Inflammatory macrophage treated with lipopolysaccharide for 4 hours (primary cell): ENCODE measurements at places on chromosomes 13 and 19.

DNA sequence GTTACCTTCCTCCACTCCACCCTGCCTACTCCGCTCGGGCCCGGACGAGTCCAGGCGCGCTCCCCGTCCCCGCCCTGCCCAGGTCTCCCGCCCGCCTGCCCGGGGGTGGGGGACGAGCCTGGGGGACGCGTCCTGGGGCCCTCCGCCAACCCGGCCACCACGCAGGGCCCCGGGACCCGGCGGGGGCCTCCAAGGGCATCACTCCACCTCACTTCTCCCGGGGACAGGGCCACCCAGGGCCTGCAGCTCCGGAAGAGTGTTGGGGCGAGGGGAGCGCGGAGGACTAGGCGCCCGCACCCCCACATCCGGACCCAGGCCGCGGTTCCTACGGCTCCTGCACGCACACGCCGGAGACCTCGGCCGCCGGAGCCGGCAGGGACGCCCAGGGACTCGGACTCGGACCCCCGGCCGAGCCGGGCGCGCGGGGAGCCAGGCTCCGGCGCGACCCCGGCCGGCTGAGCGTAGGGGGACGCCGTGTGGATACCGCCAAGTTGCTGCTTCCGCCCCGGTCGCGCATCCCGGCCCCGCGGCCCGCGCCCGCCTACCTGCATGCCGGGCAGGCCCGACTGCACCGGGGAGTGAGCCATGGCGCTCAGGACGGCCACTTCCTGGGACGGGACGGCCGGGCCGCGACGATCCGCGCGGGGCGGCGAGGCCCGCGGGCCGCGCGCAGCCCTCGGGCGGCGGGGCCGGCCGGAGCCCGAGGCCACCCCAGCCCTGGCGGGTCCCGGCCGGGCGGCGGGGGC is 534 bp downstream of the STK24 start:
- DNase-seq: peak; percentile 44

- peak; percentile 91 for DNase-seq
These were observed 49.0 kb upstream of the FRY start for GRCh38 chr13:31982540-31982939.

DNA sequence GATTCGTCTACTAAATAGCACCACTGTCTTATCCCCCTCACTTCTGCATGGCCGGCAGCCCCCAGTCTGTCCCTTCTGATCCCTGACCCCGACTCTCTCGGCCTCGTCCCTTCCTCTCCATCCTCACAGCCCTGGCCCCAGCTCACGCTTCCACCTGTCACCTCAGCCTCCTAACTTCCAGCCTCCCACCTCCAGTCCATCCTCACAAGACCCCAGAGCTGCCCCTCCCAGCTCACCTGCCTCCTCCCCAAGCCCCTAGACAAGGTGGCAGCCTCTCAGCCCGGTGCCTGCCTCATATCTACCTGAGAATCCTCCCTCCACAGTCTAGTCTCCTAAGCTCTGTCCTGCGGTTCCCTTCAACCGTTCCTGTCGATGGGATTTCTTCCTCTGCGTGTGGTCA is 10.0 kb downstream of the KCNC3 start:
- no peak for DNase-seq

- DNase-seq: peak; percentile 83
These were observed 4.2 kb downstream of the FNDC3A start for GRCh38 chr13:48979892-48980291.

DNA sequence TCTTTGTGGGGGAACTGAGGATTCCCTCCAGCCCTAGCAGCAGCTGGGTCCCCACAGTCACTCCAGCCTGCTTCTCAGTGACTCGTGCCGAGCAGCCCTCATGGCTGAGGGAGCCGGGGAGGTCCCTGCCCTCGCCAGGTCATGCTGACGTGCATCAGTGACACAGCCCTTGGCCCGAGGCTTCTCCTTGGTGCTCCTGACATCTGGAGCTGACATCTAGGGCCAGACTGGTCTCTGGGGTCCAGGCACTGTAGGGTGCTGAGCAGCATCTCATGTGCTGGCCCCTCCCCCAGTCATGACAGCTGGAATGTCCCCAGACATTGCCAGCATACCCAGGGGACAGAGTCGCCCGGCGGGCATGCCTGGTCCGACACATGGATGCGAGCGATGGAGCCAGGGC is 14.4 kb downstream of the COMP start:
- no peak for DNase-seq

GRCh38 chr19:46429999-46430398 is 1.3 kb upstream of the PNMA8C start:
- no peak for DNase-seq

GRCh38 chr19:13033244-13033643 is 38.0 kb downstream of the NFIX start:
- no peak for DNase-seq

DNA sequence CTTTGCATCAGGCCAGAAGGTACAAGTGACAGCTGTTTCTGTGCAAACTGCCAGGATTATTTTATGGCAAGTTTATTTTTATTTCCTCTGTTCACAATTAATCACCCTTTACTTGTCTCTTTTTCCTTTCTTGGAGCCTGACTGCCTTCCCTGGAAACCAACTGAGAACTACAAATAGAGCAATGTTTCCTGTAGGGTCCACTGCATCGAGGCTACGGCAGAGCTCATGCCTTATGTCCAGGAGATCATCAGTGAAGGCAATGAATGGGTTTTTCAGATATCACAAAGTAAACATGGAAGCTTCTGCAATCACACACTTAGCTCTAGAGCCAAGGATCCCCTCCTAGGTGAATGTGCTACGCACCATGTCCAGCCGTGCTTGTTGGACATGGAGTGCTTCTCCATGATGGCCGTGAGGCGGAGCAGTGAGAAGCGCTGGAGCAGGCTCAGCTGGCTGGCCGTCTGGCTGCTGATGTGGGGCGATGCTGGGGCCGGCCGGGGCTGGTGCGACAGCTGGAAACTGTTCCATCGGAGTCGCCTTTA is 110.9 kb downstream of the KL start:
- no peak for DNase-seq

GRCh38 chr19:16324384-16325160 is at the start of gene KLF2:
Gene KLF2 (plus strand): TSS chr19:16324826. CDS start chr19:16324924, 98 bp downstream.
- DNase-seq: peak; percentile 95

DNA sequence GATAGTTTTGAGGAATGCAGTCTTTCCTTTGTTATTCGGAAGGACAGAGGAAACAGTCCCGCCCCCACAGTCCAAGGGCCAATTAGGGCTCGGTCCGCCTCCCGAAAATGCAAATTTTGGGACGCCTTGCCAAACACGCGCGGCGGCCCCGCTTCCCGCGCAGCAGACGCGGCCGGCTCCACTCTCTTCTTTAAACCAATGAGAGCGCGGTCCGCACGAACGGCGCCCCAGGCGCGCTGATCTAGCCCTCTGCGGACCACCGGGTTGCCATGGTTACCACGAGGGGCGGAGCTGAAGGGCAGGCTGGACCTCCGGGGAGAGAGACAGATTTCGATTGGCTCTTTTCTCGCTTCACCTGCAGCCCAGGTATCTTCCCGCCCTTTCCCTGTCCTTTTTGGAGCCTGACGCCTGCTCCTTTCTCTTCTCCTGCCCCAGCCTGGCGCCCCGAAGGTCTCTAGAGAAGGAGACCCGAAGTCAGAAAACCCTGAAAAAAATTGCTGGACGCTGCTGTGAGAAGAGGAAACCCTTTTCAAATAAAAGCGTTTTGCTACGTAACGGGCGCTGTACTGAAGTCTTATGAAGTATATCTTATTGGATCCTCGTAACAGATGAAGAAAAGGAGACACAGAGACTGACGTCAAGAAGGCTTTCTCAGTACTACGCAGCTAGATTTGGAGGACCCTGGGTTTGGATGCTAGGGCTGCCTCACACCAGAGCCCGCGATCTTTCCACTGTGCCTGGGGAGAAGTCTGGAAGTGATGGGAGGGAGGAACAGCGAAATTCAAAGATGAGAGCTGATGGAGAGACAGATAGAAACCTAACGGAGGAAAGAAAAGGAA is 2.0 kb downstream of the PTH2 start:
- DNase-seq: peak; percentile 76

DNA sequence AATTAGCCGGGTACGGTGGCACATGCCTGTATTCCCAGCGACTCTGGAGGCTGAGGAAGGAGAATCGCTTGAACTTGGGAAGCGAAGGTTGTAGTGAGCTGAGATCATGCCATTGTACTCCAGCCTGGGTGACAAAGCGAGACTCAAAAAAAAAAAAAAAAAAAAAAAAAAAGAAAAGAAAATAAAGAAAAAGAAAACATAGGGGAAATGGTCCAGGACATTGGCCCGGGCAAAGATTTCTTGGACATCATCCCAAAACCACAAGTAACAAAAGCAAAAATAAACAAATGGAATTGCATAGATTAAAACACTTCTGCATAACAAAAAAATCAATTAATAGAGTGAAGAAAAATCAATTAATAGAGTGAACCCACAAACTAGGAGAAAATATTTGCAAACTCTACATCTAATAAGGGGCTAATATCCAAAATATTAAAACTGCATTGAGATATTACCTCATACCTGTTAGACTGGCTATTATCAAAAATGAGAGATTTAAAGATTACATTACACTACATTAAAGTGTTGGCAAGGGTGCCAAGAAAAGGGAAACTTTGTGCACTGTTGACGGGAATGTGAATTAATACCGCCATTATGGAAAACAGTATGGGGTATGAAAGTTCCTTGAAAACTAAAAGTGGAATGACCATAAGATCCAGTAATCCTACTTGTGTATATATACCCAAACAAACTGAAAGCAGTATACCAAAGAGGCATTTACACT is 18.5 kb upstream of the ABCC4 start:
- DNase-seq: no peak

DNA sequence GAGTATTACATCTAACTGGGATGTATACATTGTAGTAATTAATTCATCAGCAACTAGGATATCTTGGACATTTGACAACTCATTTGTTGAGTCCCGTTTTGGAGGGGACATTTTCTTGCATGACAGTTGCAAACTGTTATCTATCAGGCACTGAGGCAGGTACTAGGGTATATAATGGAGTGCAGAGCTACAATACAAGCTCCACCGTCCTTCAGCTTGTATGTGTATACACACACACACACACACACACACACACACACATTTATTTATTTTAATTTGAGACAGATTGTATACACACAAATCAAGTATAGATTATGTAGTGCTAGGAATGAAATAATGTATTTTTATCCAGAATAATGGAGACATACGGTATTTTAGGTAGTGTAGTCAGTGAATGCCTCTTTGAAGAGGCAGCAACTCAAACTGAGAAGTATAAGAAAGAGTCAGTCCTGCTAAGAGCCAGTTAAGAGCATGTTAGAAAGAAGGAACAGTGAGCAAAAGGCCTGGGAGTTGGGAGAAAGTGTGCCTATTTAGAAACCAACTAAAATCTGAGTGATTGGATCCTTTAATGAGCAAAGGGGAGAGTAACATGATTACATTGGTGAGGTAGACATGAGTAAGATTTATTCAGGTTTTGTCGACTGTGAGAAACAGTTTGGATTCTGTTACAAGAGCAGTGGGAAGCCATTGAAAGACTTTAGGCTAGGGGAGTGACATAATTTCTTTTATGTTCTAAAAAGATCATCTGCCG is 74.5 kb downstream of the NBEA start:
- no peak for DNase-seq

- DNase-seq: no peak
These were observed 49.5 kb upstream of the PABPC3 start for GRCh38 chr13:25046274-25046984.

- DNase-seq: no peak
These were observed 302.8 kb downstream of the ENOX1 start for GRCh38 chr13:43483930-43484329.

DNA sequence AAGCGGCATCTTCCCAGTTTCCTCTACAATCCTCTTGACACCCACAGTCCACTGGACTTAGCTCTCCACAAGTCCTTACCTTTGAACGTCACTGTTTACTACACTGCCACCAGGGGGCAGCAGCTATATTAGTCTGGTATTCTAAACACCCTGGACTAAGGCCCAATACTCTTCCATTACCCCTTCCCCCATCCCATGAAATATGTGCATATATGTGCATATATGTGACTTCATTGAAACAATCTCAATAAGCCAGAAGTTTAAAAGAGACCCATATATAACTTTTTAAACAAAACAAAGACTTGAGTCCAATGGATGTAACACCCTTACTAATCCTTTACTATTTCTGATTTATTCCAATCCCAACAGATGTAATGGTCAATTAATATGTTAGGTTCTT is 15.5 kb downstream of the GGACT start:
- peak; percentile 74 for DNase-seq

DNA sequence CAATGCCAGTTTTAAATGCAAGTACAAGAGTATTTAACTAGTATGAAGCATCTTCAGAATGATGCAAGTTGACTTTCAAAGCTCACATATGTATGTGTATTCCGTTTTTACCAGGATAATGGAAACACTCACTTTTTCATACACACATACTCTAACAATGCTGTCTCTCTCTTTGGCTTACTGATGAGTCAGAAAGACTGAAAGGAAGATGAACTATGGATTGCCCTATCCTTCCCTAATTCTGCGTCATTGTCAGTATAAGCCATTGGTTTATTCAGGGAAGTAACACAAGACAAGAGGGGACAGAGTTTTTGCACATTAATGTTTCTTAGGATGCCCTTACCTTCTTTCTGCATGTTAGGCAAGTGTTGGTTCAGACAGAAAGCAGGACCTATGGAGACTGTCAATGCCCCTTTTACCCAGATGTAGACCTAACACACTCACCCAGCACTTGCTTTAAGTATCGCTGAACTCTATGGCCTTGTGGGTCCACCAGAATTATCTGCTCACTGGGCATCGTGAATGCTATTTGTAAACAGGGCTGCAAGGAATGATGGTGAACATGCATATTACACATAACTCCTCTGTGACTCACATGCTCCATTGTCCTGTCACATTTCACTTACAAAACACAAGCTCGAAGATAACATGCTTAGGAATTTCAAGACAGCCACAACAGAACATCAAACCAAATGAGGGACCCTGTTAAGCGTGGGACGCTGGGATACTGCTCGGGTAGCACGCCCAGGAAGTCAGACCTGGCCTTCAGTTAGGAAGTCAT is 10.0 kb upstream of the OXGR1 start:
- DNase-seq: peak; percentile 58

DNA sequence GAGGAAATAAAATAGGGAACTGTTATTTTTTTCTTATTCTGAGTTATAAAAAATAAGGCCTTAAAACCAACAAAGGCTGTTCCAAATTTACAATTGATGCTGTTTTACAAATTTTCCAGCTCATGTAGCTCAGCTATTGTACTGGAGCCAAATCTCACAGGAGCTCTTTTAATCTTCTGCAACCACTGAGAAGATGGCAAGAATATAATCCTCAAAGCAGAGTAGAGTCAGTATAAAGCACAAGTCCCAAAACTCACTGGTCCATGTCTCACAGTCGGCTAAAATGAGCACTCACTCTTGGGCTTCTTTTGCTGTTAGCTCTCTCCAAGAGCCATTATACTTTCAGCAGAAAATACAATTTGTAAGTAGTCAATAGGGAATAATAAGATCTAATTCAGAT is 1074.4 kb upstream of the PRR20A start:
- no peak for DNase-seq

DNA sequence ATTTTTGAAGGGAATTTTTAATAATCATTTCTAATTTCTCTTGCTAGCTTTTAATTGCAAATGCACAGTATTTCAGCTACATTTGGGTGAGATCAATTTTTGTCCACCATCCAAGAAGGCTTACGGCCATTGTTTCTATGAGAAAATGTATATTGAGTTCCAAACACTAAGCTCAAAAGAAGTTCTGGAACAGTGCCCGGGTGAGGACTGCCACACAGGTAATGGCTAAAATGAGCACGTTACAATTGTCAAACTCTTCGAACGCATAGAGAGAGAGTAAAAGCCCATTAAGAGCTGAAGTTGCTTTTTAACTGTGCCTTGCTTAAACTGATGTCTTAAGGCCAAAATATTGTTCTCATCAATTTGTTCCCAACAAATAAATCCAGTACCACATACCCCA is 755.0 kb downstream of the DIAPH3 start:
- DNase-seq: no peak
